Activated CD4-positive, alpha-beta T cell treated with anti-CD3 and anti-CD28 coated beads for 4 hours (primary cell): ENCODE measurements at places on chromosomes 7 and 10.

GRCh38 chr10:27155066-27155754, at the start of gene MASTL:
Gene MASTL (plus strand): TSS chr10:27155352. CDS start chr10:27155427, 75 bp downstream.
- DNase-seq, result peak; percentile 94

DNA sequence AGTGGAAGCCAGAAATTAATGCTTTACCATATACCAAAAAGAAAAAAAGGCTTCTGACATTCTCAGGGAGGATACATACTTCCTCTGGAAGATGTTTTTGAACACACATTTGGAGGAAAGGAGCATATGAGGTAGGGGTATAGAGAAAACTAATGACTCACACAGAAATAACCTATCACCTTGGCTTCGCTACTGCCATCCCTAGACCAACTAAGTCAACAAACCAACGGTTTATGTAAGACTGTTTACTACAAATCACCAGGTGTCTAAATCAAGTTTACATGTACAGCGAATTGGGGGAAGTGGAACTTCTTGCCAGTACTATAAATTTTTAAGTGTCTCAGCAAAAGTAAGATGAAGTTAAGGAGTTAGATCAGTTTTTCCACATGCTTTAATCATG, 96.9 kb downstream of the NT5C2 start:
- DNase-seq, result no peak

GRCh38 chr10:11320809-11321520, 290.5 kb downstream of the USP6NL start:
- DNase-seq, result no peak

DNA sequence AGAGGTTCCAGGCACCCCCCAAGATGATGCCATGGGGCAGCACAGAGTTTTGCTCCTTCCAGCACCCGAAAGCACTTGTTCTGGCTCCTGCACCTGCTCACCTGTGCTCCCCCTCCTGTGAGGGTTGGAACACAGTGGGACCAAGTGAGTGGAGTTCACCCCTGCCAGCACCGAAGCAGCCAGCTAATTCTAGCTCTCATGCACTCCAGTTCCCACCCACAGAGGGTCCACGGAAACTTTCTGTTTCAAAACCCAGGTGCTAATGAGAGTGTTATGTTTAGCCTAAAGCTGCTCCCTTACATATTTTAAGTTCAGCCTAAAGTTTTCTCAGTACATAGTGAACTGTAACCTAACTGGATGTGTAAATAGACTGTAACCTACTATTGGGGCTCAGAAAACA, 42.6 kb upstream of the SLC35G1 start:
- DNase-seq, result no peak

GRCh38 chr10:17019696-17020095, 109.9 kb downstream of the CUBN start:
- DNase-seq, result no peak

- DNase-seq, result no peak
Measured at GRCh38 chr7:38276096-38276877, 2.9 kb upstream of the TARP start.

- DNase-seq, result no peak
Measured at GRCh38 chr7:39017369-39017915, 39.7 kb downstream of the POU6F2 start.

DNA sequence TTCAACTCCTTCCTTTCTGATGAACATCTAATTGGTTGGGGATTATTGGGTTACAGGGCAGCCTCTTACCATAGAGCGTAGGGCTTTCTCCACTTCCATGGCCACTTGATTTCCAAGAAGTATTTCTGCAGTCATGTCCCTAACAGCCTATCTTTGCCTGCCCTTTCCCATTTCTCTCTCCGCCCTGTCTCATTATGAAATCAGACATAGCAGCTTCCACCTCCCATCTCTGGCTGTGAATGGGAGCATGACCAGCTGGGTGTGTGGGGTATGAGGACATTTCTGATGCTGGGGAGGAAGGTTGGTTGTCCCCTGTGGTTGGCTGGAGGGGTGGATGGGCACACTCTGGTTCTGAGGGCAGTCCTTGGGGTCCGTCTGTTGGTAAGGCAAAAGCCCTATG, 41.2 kb downstream of the ADCYAP1R1 start:
- no peak for DNase-seq

GRCh38 chr7:3117488-3118231, 74.0 kb upstream of the CARD11 start:
- DNase-seq, result peak; percentile 18

DNA sequence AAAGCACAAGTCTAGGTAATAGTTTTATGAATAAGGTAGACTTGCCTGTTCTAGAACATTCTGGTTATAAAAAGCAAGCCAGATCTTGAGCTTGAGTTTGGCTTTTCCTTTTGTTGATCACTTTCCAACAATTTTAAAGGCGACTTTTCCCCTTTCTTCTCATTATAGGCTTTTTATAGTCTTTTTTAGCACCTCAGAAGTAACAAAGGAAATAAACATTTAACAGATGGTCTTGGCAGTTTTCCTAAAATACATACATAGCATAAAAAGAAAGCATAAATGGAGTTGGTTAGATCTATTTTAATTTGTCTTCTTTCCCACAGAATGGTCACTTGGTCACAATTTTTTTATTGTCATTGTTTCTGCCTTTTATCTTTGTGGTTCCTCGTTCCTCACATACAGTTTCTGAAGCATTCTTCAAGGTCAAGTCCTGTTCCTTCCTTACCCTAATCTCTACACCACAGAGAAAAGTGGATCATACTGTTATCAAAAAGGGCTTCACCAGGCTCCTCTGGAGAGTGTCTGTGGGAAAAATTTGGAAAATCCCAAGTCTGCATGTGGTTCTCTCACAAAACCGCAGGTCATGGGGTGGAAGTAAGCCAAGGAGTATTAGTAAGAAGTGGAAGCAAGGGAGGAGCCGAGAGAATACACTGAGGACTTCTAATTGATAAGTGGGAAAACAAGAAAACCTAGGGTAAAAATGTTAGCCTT, 31.3 kb downstream of the THNSL1 start:
- DNase-seq, result no peak

DNA sequence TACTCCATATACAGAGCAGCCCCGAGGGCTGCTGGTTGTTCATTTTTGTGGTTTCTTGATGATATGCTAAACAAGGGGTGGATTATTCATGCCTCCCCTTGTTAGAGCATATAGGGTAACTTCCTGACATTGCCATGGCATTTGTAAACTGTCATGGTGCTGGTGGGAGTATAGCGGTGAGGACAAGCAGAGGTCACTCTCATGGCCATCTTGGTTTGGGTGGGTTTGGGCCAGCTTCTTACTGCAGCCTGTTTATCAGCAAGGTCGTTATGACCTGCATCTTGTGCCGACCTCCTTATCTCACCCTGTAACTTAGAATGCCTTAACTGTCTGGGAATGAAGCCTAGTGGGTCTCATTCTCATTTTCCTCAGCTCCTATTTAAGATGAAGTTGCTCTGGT, 31.3 kb downstream of the GNAT3 start:
- DNase-seq, result no peak

DNA sequence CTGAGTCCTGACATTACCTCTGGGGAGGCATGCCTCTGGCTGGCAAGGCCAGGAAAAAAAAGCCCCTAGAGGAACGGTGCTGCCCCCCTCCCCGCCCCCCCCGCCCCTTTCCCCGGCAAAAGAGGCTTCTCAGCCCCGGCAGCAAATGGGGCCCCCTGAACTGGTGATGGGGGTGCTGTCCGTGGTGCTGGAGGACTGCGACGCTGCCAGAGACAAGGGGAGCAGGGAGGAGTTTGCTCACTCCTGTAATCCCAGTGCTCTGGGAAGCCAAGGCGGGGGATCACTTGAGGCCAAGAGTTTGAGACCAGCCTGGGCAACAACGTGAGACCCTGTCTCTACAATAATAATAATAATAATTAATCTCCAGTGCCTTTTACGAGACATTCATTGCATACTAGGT, 23.7 kb downstream of the SRRM3 start:
- DNase-seq, result no peak

DNA sequence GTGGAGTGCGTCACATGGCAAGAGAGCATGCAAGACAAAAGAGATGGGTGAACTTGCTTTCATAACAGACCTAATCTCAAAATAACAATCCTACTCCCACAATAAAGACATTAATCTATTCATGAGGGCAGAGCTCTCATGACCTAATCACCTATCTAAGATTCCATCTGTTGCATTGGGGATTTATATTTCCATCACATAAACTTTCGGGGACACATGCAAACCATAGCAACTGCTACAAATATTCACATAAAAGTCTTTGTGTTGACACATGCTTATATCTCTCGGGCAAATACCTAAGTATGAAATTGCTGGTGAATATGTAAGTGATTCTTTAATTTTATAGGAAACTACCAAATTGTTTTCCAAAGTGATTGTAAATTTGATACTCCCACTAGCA, 16.0 kb upstream of the PNLIPRP1 start:
- no peak for DNase-seq

DNA sequence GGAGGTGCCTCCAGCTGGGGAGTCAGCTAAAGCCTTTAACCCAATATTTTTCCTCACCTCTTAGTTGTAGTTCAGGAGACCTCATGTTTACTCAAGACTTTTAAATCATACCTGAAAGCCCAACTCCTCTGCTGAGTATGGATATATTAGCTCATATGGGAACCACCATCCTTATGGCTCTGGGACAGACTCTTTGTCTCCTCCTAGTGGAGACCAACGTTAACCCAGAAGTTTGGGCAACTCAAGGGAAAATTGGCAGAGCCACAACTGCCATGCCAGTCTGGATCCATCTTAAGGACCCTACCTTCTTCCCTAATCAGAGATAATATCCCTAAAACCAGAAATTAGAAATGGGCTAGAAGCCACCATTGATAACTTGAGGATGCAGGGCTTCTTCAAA, 80.8 kb downstream of the TMEM106B start:
- DNase-seq, result no peak

GRCh38 chr10:56912043-56912442, 551.0 kb upstream of the ZWINT start:
- DNase-seq, result no peak

DNA sequence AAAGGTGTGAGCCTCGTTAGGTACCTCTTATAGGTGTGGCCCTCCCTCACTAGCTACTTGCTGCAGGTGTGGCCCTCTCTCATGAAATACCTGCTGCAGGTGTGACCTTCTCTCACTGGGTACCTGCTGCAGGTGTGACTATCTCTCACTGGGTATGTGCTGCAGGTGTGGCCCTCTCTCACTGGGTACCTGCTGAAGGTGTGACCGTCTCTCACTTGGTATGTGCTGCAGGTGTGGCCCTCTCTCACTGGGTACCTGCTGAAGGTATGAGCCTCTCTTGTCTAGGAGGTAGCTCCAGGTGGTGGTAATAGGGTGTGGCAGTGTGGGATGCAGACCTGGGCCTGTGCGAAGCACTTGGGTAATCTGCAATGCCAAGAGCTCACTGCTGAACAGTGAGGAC, 170.7 kb upstream of the PLPP4 start:
- DNase-seq, result no peak

GRCh38 chr7:23356726-23357125, 57.6 kb downstream of the MALSU1 start:
- no peak for DNase-seq

- DNase-seq, result no peak
Measured at GRCh38 chr7:135361788-135362187, 128.2 kb downstream of the STRA8 start.

DNA sequence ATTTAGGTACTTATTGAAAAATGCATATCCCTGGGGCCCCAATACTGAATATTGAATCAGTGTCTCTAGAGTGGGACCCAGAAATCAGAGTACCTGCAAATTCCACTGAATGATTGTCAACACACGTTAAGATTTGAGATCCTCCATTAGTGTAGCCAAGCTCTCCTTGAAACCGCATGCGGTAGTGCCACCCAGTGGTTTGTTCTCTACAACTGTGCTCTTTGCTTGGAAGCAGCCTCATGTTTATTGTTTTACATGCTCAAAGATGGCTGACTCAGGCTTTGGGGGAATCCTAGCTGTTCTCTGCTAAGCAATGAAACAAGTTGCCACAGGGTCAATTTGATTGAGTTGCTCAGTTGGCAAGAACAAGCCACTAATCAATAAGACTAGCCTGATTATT, 340.2 kb upstream of the CELF2 start:
- peak; percentile 1 for DNase-seq

DNA sequence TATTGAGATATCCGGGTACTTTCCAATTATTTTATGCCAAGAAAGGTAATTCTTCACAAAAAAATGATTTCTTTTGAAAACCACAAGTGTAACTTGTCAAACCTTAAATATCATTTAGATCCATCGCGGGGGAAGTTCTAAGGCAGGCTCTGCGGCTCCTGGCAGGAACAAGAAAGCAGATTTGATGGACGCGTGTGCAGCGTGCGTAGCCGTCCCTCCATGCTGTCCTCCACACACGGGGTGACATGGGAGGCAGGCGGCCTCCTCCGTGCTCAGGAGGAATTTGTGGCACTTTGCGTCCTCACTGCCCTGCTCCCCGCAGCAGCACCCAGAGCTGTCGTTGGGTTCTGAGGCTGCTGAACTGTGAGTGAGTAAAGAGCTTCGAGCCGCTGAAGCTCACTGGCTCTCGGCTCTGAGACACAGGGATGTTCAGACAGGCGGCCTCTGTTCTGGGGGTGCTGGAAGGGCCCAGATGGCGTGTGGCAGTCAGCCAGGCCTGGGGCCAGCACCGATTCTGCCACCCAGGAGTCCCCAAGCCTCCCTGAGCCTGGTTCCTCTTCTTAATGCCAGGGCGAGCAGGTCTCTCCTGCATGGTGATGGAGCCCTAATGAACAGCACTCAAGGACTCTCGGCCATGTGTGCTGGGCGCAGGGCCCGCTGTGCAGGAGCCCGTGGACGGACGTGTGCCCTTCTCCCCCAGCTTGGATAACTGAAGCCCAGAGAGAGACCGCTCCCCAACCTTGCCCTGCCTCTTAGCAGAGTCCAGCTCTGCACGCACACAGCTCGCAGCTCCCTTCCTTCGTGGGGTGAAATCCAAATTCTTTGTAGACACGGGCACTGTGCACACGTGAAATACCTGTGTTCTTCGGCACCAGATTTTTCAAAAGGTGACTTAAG, 185.4 kb upstream of the SHH start:
- no peak for DNase-seq

- no peak for DNase-seq
Measured at GRCh38 chr7:83970081-83970480, 224.5 kb downstream of the SEMA3A start.

DNA sequence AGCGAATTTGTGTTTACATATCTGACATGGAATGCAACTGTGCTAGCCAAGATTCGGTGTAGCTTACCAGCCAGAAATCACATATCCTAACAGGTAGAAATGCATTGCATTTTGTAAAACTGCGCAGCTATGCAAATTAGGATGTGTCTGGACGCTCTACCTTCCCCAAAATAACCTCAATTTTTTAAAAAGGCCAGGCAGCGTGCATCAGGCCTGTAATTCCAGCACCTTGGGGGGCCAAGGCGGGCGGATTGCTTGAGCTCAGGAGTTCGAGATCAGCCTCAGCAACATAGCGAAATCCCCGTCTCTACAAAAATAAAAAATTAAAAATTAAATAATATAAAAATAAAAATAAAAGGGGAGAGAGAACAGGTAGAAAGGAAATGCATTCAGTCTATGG, 305.0 kb downstream of the TYW1 start:
- no peak for DNase-seq
